ENCODE measurements at places on chromosomes 7 and 10.

DNA sequence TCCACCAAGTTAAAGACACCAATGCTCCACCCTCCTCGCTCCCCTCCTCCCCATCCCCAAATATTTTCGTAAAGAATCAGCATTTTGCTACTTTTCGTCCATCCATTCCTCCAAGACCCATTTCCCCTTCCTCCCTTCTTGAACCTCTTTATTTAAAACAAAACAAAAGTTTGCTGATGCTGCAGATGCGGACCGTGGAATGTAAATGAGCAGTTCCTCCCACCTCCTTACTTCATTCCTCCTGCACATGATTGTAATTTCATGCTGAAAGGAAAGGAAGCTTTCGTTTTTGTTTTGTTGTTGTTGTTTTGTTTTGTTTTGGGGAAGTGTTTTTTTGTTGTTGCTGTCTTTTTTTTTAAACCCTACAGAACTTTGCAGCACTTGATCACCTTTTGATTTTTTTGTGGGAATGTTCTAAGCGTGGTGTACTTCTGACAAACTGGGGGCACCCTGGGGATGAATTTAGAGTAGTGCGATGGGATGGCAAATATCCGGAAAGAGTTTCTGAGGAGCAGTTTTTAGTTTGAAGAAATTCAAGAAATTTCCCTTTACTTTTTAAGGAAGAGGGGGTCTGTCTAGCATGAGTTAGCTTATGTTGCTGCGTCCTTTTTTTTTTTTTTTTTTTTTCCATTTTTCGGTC is 177.3 kb downstream of the TCF7L2 start:
- no peak for DNase-seq

DNA sequence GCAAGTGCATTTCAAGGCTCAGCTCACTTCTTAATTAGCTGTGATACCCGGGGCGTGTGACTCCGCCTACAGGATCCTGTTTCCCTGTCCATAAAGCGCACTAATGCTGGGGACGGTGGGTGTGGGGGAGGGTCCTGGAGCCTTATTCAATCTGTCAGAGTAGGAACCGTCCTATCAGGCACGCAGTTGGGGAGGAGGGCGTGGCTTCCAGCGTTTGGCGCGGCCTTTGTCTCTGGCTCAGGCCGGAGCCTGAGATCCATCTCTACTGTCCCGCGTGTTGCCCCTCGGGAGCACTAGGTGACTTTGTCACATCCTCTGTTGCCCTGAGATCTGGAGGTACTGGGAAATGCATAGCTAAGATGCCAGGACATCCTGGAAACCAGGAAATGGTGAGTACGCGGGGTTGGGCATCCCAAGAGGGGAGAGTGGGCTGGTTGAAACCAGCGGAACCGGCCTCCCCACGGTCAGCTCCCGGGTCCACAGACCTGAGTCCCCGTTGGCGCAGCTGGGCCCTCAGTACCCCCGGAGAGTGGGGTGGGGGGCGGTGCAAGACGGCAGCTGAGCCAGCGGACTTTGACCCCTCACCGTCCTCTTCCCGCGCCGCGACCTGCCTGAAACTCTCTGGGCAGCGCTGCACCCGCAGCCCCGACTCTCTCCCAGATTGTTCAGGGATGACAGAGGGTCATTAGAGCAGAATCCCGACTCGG is 104.4 kb upstream of the ZNF92 start:
- peak; percentile 90 for DNase-seq

DNA sequence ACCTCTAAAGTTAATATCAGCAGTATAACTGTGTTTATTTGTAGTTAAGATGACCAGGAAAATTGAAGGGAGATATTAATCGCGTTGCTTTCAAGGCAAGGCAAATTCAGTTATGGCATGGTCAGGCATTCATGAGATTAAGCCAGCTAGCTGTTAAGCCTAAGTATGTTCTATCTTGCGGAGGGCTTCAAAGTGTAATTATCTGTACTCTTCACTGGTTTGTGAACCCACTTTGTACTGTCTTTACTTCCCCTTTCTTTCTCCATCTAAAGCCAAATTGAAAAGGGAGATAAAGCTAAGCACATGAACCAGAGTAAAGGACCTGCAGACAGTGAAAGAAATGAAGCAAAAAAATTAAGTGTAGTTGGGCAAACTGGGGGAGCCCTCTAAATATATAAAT is 483.1 kb upstream of the NRP1 start:
- no peak for DNase-seq

DNA sequence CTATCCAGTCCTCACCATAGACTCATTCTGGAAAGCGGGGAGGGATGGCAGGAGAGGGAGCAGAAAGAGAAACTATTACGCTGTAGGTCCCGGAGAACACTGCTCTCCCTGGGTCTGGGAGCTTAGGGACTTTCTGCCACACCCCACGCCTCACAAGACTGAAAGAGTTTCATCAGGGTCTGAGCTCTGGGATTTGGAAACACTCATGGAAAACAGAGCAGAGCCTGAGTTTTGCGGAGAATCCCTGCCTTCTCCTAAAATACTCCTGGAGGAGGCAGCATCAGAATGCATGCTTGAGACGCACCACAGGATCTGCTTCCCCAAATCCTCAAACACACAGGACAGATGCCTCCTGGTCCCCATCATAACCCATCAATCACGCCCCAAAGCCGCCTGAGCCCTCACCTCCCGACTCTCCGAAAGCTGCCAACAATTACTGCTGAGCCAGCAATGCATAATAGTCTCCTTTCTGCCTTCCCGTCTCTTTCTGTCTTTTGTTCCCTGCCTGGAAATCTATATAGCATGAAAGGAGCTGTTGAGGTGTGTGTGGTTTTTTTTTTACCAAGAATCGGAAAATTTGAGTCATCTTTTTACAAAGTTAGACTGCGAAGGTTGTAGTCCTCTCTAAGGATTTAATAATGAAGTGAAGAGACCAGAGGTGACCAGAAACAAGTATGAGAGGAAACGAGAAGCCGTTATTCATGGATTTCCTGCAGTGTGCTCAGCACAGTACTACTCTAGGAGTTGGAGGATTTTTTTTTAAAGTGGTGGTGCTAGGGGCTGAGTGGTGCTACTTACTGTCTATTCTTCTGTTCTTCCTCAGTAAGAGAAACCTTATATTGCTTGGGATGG is 37.7 kb downstream of the ASB13 start:
- peak; percentile 42 for DNase-seq

Measured in hepatocyte (in vitro differentiated cells).